ENCODE measurements at places on chromosomes 1 and 21.
A peak's percentile ranks its signal among the peaks of the same experiment; 100 is the strongest.

- no peak for DNase-seq
Observed at GRCh38 chr1:166082601-166083000, 84.2 kb downstream of the FAM78B start.

- no peak for DNase-seq
Observed at GRCh38 chr1:109768820-109769219, 5.1 kb upstream of the EPS8L3 start.

DNA sequence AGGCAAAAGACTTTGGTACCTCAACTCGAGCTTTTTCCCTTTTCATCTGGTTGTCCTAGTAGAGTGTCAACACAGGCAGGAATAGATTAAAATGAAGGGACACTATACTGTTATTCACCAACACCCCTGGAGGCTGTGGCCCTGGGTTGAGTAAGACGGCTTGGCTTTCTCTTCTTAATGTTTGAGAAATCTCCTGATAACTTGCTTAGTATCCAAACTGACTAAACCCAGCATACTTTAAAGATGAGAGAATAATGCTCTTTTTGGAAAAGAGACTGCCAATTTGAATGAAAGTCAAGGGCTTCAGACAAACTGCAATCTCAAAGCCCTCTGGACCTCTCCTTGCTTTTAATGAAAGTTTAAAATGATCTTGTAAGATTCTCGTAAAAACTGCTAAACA lies 2.6 kb upstream of the SLC30A1 start:
- DNase-seq, result no peak

GRCh38 chr21:41208376-41208763 lies 40.4 kb downstream of the BACE2 start:
- DNase-seq, result no peak

- DNase-seq, result no peak
Observed at GRCh38 chr21:24127651-24128050, 1479.6 kb downstream of the MRPL39 start.

GRCh38 chr1:58862728-58863385 lies 79.0 kb upstream of the JUN start:
- DNase-seq, result no peak

- no peak for DNase-seq
Observed at GRCh38 chr1:31199949-31200348, 39.7 kb downstream of the NKAIN1 start.

DNA sequence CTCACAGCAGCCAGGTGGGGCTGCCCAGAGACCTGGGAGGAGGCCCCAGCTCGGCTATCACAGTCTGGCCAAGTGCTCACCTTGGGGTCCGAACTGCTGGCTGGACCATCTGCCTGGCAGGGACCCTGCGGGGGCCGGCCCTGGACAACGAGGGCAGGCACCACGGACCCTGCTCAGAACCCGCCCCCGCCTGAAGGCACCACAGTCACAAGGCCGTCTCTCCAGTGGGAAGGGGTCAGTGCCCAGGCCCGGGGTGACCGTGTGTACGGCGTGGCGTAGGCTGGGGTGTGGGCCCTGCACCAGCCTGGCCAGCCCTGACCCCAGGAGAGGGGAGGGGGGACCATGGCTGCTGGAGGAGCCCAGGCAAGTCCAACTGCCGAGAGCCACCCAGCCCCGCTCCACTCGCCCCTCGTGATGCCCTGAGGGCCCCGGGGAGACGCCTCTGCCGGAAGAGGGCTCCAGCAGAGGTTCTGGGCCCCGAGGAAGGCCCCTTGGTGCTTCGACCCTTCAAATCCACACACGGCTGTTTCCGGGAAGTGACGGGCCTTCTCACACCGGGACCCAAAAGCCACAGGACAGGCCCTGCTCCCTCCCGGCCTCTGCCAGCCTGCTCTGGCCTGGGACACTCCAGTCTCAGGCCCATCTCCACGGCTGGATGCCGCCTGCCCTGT lies 11.2 kb upstream of the RNF223 start:
- no peak for DNase-seq

DNA sequence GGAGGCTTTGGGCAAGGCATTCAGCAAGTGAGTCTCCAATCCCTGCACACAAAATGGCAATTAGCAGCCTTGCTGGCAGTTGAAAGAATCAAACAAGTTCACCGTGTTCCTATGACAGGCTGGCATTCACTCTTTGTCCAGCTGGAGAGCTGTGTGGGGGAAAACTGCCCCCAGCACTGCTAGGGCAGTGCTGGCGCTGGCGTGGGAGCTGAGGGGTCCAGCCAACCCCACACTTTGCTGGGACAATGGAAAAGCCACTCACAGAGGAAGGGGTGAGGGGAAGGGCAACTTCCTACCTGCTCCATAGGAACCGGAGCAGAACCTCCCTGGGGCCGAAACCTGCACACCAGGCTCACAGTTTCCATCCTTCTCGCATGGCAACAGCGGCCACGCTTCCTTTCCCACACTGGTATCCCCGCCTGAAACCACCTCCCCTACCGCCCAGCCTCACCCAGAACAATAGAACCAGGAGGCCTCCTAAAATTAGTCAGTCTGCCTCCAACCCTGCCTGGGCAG lies 26.7 kb upstream of the KCNN3 start:
- DNase-seq, result no peak

- DNase-seq, result no peak
Observed at GRCh38 chr1:72018562-72018961, 263.8 kb downstream of the NEGR1 start.

GRCh38 chr1:235100194-235100772 lies 28.4 kb downstream of the TOMM20 start:
- no peak for DNase-seq

DNA sequence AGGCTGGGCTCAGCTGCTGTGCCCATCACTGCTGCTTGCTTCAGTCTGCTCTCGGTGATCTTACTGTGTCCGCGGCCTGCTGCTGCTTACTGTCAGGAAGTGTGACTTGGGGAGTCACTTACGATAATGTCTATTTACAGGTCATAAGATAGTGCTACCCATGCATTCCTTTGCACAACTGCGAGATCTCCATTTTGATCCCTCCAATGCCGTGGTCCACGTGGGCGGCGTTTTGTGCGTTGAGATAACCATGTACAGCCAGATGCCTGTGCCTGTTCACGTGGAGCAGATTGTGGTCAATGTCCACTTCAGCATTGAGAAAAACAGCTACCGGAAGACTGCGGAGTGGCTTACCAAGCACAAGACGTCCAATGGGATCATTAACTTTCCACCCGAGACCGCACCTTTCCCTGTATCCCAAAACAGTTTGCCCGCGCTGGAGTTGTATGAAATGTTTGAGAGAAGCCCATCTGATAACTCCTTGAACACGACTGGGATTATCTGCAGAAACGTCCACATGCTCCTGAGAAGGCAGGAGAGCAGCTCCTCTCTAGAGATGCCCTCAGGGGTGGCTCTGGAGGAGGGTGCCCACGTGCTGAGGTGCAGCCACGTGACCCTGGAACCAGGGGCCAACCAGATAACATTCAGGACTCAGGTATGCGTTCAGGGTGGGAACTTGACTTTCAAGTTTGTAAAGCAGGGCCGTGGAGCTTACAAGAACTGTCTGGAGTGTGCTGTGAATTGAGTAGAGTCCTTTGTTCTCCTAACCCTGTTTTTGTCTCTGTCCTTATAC lies 24.4 kb upstream of the PWP2 start:
- DNase-seq, result no peak

DNA sequence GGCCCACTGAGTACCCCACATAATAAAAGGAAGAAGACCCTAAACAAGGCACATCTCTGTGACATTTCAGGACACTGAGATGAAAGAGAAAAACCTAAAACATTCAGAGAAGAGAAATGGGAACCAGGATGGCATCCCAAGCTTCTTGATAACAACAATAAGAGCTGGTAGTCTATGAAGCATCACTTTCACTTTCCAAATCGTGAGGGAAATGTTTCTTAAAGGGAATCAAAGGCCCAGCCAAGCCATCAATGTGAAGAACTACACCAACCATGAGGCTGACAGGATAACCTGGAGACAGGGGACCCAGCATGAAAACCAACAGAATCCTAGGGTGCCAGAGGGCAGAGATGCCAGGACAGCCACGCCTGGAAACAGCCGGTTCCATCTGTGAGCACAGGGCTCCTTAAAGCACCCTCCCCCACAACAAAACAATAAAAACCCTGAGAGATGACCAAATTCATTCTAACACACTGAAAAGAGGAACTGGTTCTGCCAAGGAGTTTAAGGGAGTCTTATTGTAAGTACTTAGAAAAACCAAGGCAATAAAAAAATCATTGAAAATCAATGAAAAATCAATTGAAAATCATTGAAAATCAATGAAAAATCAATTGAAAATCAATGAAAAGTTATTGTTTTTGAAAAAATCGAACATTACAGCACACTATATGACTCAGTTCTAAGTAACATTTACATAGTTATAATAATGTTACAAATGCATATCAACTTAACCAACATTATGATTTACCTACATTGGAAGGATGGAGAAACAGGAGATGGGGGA lies 141.5 kb upstream of the ERG start:
- no peak for DNase-seq

DNA sequence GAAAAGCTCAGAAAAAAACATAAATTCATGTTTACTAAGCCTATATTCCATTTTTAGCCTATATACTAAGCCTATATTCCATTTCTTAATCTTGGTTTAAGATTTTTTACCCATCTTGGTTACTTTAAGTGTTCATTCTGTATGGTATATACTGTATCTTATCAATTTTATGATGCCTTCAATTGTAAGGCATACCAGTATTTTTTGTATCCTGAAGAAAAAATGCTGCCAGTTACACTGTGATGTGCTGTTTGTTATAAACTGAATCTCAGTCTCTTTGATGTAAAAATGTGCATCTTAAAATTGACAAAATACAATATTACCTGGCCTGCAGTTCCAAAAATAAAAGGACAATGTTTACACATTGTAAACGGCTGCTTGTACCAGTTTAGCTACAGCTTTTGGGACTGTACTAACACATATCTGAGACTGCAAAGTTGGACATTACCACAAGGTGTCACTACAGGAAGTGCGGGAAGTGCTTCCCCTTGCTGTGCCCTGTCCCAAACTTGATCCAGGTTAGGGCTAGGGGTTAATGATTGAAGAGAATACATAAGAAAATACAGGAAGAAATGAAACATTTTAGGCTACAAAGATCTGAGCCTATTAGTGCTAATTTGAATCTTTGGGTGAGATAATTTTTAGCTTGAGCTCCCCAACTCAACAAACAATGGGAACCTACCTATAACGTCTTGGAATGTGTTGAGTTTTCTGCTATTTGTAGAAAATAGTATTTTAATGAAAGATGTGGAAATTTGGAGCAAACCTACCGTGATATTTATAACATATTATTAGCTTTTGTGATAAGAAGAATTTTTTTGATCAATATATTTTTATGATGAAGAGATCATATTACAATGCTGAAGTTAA lies 108.9 kb downstream of the LBR start:
- peak; percentile 41 for DNase-seq

GRCh38 chr1:8962812-8963530 lies 17.3 kb downstream of the CA6 start:
- peak; percentile 76 for DNase-seq

DNA sequence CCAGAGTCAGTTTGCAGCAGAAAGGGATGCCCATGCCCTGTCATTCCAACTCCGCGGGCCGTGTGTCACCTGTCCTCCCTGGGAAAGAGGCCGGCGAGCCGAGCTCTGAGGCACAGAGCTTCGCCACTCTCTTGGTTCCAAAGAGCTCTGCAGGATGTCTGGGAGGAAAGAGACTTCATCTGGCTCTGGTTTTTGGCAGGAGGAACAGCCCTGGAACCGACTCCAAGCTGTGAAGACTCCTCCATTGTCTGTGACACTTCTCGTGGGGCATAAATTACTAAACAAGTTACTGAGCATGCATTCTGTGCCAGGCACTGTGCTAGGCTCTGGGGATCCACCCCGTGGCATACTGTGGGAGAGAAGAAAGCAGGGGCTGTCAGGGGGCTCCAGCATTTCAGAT lies 3.9 kb upstream of the FAM151A start:
- DNase-seq, result no peak

DNA sequence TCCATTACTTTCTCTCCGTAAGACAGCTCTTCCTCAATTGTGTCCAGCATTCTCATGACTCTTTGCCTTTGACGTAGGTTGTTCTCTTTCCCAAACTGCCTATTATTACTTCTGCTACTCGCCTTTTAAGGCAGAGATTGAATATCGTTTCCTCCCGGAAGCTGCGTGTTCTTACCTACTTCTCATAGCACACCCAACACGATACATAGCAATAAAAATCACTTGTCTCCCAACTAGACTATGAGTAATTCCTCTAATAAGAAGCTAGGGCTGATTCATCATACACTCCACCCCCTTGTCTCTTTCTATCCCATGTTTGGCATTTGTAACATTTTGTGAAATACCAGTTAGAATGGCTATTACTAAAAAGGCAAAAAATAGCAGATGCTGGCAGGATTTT lies 55.8 kb upstream of the SGIP1 start:
- DNase-seq, result no peak

GRCh38 chr1:195376190-195376589 lies 1232.0 kb downstream of the KCNT2 start:
- DNase-seq, result no peak

DNA sequence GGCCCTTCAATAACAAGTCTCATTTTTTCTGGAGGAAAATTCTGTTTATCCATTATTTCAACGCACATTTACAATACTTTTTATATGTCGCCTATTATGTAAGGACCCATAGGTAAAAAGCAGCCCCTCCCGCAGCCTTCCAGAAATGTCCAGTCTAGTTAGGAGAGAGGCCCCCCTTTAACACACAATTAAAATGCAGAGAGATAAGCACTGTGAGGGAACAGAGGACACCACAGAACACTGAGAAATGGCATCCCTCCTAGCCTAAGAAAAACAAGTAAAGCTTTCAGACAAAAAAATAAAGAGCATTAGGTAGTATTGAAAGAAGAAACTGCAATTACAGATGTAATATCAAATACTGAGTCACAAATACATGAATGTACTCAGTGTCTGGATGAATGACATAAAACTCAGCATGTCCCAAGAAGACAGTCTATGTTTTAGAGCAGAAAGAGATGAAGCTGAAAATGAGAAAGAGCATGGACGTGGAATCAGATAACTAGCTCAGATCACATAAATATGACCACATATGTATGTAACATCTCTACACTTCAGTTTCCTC lies 62.9 kb downstream of the DAB1 start:
- no peak for DNase-seq

GRCh38 chr1:27621051-27621920 lies 13.7 kb downstream of the FGR start:
- DNase-seq, result no peak

GRCh38 chr1:16724718-16725438 lies 15.4 kb upstream of the RNU1-4 start:
- no peak for DNase-seq

DNA sequence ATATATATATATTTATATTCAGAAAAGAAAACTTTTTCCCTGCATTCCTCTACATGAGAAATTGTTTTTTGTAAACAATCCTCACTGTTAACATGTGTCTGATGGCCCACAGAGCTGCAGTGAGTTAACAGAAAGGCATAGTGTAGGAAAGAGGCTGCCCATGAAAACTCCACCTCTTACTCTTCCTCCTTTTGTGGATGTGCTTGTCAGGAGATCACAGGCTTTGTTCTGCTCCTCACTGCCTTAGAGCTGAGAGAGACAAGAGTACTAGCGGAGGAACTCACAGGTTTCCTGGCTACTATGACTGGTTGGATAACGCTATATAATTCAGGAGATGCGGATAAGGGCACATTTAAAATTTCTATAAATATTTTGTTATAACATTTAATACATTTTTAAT lies 200.6 kb downstream of the BRINP3 start:
- peak; percentile 2 for DNase-seq

Data from iPS DF 6.9 (cell line).